ENCODE measurements at places on chromosomes 2 and 18.

- no peak for DNase-seq
Observed at GRCh38 chr18:7921938-7922587, 354.9 kb downstream of the PTPRM start.

DNA sequence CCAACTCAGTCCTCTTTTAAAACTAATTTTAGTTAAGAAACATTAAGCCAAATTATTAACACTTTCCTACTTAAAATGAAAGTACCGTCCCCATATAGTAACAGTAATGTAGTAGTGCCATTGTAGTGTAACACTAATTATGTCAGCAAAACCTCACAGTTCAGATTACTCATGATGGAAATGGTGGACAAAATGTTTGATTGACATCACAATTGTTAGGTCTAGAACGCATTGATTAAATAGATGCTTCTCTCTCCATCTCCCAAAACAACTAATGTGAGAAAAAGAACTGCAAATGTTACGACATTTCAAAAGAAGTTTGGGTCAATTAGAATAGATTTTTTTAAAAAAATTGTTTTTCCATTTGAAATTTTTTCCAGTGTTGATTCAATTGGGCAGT is 1.2 kb upstream of the ATF2 start:
- no peak for DNase-seq

- DNase-seq, result no peak
Observed at GRCh38 chr2:119749477-119750012, 10.2 kb upstream of the PTPN4 start.

GRCh38 chr2:64837925-64838641 is 151.1 kb upstream of the SLC1A4 start:
- DNase-seq, result no peak

DNA sequence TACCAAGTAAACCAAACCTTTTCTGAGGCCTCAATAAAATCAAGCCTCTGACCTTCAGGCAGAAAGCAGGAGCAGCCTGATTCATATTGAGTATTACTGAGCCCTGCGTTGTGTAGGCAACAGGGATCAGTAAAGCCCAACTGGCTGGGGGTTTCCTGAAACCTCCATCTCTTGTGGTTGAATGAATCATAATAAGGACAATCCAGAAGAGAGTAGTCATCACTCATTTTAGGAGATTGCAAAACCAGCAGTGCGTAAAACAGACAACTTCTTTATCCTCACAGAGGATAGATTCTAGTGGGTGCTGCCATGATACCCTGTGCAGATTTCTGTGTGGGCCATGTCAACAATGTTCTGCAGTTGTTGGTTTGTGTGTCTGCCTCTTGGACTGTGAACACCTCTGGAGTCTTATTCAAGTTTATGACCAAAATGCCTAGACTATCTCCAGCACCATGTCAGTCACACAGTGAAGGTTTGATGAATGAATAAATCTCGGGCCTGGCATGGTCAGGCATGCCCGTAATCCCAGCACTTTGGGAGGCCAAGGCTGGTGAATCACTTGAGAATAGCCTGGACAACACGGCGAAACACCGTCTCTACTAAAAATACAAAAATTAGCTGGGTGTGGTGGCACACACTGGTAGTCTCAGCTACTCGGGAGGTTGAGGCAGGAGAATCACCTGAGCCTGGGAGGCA is 51.8 kb upstream of the RAB27B start:
- DNase-seq, result peak; percentile 14

GRCh38 chr2:72894514-72894913 is 7.3 kb downstream of the SPR start:
- no peak for DNase-seq

- DNase-seq, result no peak
Observed at GRCh38 chr2:228649447-228649846, 468.0 kb upstream of the SPHKAP start.

DNA sequence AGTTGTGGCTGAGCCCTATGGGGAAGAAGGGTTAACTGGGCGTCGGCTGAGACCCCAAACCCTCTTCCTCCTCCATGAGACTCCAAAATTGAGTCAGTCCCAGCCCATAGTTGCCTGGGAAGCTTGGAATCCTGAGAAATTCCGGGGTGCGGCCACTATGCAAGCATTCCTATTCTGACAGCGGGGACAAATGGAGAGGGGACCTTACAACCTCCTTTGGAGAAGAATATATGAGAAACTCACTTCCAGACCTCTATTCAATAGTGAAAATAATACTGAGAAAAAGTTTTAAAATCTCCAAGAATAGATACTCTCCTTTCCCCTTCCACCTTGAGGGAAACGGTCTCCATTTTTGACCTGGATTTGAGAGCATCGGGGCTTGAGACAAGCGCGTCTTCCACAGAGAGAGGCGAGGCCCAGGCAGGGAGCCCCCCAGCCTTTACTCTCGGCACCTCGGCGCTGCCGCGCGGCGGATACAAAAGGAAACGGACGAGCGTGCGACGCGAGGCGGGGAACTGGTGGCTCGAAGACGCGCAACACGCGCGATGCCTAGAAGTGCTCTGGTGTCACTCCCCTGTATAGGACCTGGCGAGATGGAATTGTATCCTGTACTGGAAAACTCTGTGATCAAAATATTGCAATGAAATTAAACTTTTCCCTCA is 11.1 kb downstream of the NR4A2 start:
- no peak for DNase-seq

DNA sequence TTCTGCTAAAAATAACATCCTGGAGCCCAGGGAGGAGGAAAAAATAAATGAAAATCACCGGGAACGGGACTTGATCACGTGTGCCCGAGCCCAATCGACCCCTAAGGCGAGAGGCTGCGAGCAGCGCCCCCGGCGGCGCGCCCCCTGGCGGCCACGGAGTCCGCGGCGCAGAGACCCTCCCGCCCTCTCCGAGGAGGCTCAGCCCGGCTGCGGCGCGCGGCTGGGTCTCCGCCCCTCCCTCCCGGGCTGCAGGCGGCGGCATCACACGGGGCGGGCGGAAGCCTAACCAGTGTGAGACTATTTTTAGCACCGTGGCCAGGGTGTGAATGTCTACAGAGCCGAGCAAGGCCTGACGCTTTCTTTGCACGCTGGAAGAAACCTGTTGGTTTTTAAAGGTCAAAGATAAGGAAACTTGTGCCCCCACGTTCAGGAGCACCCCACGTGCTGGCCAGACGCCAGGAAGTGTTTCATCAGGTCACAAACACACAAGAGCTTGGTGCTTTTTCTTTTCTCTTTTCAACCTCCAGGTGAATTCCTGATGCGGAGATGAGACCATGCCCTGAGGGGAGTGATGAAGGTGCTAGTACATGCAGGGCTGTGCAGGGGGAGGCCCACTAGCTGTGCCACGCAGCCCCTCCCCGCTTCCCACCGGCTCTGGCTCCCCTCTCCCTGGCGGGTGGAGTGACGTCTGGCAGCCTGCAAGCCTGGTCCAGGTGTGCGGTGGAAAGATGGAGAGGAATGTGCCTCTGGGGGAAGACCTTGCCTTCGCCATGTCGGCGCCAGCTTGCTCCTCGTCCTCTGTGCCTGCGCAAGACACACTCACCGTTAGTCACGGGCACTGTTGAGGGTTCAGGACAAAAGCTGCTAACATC is 35.3 kb upstream of the DNMT3A start:
- peak; percentile 85 for DNase-seq

DNA sequence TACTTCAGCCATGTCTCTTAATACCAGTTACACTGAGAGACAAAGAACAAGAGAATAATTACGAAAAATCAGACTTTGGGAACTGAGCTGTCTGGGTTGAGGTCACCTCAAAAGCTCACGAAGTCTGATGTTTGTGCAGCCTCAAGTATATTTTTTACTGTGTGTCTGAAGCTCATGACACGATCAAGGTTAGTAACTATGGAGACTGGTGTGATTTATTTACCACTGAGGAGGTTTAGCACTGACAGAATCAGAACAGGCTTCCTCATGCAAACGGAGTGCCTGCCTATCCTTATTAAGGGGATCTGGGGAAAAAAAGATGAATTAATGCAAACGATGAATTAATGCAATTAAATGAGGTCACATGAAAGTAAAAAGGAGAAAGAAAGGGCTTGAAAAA is 61.1 kb upstream of the RAPH1 start:
- no peak for DNase-seq

DNA sequence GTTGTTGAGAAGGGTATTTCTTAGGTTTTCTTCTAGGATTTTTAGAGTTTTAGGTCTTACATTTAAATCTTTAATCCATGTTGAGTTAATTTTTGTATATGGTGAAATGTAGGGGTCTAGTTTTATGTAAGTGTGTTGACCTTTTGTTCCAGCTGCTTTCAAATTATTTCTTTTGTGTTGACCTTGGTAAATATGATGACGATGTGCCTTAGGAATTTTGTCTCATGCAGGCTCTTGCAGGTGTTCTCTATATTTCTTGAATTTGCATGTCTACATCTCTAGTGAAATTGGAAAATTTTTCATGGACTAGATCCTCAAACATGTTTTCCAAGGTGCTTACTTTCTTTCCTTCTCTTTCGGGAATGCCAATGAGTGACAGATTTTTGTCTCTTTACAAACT is 1609.3 kb upstream of the ZEB2 start:
- DNase-seq, result no peak

- no peak for DNase-seq
Observed at GRCh38 chr18:63004466-63005089, 289.2 kb downstream of the PHLPP1 start.

- no peak for DNase-seq
Observed at GRCh38 chr2:25176541-25177181, 8.3 kb upstream of the POMC start.

DNA sequence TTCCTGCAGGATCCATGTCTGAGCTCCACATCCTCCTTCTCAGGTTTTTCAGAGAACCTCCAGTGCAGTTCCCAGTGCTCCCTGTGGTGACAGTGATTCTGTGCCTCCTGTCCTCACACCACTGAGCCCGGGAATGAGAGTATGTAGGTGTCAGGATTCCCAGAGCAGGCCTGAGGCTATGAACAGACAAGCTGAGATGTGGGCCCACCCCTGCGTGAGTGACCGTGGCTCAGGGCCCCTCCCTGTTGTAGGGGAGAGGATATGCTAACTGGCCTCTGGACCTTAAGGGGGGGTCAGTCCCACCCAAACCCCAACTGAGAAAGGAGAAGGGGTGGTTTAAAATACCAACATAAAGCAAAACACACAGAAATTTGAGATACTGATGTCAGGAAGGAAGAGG is 104.8 kb upstream of the RAB12 start:
- no peak for DNase-seq

GRCh38 chr2:119004602-119005001 is 62.6 kb downstream of the MARCO start:
- DNase-seq, result no peak

DNA sequence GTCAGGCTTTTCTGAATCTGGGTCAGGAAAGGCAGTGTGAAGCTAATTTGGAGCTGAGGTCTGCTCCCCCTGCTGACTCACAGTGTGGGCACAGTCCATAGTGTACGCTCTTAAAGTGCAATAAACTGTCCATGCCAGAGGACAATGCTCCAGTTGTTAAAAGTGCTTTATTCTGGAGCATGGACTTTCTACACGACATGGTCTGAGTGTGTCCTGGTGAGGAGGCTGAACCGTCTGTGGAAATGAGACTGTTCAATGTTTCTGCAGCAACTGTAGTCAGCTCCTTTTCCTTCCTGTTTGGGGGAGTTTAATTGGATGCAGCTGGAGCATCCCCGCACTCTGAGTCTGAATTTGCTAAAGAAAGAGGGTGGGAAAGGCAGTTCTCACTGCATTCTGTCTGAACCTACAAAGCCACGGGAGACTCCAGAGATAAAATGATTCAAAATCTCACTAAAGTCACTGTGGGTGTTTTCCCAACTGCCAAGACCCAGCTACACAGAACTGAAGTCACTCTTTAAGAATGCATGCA is 110.2 kb upstream of the TRIB2 start:
- DNase-seq, result no peak

DNA sequence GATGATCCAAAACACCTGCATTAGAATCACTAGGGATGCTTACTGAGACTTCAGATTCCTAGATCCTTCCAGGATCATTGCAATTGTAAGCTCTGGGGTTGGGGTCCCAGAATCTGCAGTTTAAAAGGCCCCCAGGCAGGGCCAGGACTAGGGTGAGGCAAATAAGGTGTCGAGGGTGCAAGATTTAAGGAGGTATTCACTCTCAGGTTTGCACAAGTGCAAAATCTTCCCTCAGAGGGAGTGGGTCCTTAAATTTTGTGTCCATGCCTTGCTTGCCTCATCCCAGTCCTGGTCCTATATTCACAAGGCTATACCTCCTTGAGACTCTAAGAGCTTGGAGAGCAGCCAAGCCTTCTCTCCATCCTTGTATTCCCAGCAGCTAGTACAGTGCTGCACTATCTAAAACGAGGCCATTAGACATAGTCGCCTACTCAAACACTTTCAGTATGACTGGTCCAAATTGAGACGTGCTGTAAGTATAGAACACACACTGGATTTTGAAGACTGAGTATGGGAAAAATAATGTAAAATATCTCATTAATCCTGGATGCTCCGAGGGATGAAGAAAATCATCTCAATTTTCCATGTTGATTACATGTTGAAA is 31.6 kb upstream of the MREG start:
- DNase-seq, result no peak

- no peak for DNase-seq
Observed at GRCh38 chr18:58097121-58097906, 53.3 kb downstream of the NEDD4L start.

DNA sequence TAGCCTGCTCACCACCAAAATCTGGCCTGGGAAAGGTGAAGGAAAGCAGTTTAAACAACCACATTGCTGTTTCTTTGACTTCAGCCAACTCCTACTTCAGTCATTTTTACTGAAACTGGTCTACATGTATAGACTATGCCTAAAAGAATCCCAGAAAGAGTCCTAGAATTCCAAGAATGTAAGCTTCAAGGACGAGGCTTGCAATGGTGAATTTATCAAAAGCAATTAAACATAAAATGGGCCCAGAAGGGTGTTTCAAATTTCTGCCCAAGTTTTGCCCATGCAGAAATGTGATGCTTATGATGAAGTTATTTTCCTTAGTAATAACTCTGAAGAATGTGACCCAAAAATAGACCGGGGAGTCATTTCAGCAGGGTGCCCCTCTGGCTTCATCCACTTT is 16.6 kb downstream of the EN1 start:
- DNase-seq, result no peak

- DNase-seq, result no peak
Observed at GRCh38 chr18:57077786-57078552, 68.9 kb upstream of the BOD1L2 start.

DNA sequence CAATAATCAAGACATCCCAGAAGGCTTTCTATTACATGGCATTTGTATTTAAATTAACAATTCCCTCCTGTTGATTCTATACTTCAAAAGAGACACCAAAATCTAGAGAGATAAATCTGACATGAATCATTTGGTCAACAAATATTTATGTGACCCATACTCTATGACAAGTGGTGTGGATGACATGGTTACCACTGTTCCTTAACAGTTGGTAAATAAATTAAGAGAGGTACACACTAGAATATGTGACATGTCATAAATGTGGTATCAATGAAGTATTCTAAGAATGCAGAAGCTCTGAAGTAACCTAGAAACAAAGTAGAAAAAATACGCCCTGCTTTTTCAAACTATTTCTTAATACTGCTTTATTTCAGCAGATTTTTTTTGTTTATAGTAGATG is 255.4 kb downstream of the EXOC6B start:
- DNase-seq, result no peak

GRCh38 chr2:201996679-201997314 is 36.9 kb upstream of the FZD7 start:
- no peak for DNase-seq

GRCh38 chr2:234269769-234270204 is 219.3 kb downstream of the SPP2 start:
- DNase-seq, result no peak

All from activated CD4-positive, alpha-beta T cell treated with anti-CD3 and anti-CD28 coated beads, Interleukin-2, amount 50 U/mL, for 24 hours (primary cell).